ENCODE measurements at places on chromosomes 2 and 18. TPM values are rescaled to one million over a fixed set of nuclear protein-coding genes. Genes with fewer than 3 reads are reported as not detected.

DNA sequence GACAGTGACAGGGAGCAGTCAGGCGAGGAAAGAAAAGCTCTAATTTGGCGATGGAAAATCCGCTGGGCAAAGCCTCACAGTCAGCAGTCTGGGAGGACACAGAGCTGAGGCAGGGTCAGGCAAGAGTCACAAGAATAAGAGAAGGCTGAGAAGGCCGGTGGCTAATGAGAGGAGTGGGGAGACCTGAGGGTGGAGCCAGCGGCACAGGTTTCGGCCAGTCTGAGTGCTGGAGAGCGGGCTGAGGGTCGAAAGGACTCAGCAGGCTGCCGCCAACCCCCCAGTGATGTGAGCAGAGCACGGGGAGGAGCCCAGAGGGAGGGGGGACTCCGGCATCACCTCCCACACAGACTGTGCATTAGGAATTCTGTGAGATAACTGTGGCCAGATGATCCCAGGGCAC is 500.6 kb upstream of the MYT1L start:
- no peak for DNase-seq

DNA sequence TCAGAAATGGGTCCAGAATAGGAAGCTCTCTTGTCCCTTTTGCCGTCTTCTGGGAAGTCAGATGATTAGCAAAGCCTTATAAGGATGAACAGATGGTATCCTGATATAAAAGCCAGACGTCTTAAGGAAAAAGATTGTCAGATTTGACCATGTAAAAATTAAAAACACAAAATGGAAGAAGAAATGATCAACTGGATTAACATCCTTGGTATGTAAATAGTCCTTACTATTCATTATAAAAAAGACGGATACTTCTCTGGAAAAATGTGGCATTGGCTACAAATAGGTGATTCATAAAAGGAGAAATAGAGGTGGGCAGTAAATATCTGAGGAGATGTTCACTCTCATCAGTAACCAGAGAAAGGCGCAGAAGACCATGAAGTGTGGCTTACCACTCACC is 33.7 kb upstream of the SCLY start:
- no peak for DNase-seq

DNA sequence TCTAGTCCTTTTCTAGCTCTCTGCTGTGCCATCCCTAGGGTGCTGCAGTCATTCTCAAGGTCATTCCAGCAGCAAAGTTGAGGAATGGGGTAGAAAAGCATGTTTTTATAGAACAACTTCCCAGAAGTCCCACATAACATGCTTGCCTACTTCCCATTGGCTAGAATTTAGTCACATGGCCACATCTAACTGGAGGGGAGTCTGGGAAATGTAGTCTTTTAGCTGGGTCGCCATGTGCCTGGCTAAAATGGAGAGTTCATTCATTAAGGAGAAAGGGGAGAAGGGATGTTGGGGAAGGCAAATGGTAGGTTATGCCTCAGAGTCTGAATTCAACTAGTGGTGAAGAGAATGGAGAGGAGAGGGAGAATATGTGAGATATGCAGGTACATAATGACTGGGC is 85.7 kb downstream of the SLC4A3 start:
- DNase-seq = no peak

DYNAP gene
- not detected for total RNA-seq

- DNase-seq = no peak
Observed at GRCh38 chr18:24369426-24369825, 28.2 kb downstream of the OSBPL1A start.

- no peak for DNase-seq
Observed at GRCh38 chr2:175401956-175402469, 220.5 kb upstream of the ATP5MC3 start.

LOXHD1 gene
- total RNA-seq = 0.12 TPM

- DNase-seq = no peak
Observed at GRCh38 chr2:151983221-151983620, 115.6 kb downstream of the CACNB4 start.

- DNase-seq = no peak
Observed at GRCh38 chr2:155547571-155547970, 785.0 kb downstream of the NR4A2 start.

GRCh38 chr2:68901199-68901514 is 30.0 kb upstream of the BMP10 start:
- DNase-seq = no peak

GRCh38 chr2:129058981-129059380 is 740.3 kb upstream of the HS6ST1 start:
- no peak for DNase-seq

RAPGEF4 gene
- total RNA-seq = 0.72 TPM

SRBD1 gene
- total RNA-seq = 19.1 TPM

GPR45 gene
- total RNA-seq = not detected

COL5A2 gene
- total RNA-seq = 3.3 TPM

DNA sequence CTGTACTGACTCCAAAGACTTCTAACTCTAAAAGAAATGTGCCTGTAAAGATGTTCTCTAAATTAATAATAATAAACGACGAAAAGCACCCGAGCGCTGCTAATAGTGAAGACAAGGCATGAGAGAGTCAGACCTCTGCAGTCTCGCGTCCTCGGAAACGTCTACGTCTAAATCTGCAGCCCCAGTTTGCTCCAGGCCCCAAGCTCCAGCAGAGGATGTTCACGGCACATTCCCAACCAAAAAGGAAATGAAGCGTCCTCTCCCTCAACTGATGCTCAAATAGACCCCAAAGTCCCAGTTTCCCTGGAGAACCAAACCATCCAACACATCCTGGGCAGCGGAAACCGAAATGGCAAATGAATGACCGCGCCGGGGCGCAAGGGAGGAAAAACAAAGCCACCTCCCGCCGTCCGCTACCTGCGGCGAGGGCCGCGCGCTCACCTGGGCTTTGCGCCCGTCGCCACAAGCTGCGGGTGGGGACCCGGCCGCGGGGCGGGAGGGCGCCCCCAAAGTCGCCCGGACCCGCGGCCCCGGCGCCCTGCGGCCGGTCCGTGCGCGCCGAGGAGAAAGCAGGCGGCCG is 47.1 kb upstream of the CCDC150 start:
- no peak for DNase-seq

- no peak for DNase-seq
Observed at GRCh38 chr2:42029171-42029570, 18.6 kb upstream of the PKDCC start.

GRCh38 chr2:295090-295489 is 7.2 kb upstream of the ALKAL2 start:
- DNase-seq = no peak

- DNase-seq = peak; percentile 55
Observed at GRCh38 chr2:8677646-8678592, 3.9 kb upstream of the ID2 start.

HSPD1 gene
- total RNA-seq = 1,376 TPM

GRCh38 chr2:86464652-86465051 is 23.5 kb downstream of the KDM3A start:
- no peak for DNase-seq

IGFBP5 gene
- total RNA-seq = not detected

RAX gene
- not detected for total RNA-seq

IGFBP2 gene
- total RNA-seq = 38.2 TPM

DNA sequence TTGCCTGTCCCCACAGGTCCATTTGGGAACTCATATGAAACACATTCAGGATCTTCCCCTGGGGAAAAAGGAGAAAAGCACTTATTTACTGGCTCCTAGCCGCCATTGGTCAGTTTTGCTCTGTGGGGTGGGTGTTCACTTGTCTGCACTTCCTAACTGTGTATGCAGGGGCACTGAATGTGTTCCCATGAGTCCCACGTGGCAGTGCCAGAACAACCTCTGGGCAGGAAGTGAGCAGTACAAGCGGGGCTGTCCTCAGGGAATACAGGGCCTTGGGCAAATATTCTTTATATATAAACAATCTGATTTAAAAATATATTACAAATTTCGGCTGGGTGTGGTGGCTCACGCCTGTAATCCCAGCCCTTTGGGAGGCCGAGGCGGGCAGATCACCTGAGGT is 21.8 kb upstream of the CTIF start:
- DNase-seq = no peak

GRCh38 chr2:46320141-46320567 is 22.9 kb downstream of the EPAS1 start:
- no peak for DNase-seq

- DNase-seq = no peak
Observed at GRCh38 chr18:66328296-66328878, 275.5 kb downstream of the CDH19 start.

GRCh38 chr2:236673823-236674185 is 104.2 kb downstream of the ACKR3 start:
- no peak for DNase-seq

TUBB8B gene
- not detected for total RNA-seq

DNA sequence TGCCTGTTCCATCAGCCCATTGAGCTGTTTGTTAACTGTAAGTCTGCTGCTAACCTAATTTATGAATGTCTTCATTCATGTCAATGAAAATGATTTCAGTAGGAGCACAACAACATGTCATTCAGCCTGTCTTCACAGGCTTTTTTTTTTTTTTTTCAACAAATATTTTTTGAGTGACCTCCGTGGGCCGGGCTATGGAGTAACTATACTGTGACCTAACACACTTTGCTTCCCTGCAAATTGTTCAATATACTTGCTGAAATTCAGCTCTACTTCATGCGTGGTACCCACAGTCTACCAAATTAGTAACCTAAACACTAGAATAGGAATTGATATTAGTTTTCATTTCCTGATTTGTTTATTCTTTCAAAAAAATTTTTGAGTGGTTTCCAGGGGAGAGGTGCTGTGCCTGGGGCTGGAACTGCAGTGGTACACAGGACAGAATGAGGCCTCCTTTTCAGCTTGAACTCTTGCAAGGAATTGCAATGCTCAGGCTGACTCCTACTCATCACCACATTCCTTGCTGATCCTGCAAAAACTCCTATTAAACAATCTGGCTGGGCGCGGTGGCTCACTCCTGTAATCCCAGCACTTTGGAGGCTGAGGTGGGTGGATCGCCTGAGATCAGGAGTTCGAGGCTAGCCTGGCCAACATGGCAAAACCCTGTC is 87.1 kb downstream of the CDH20 start:
- DNase-seq = no peak

GRCh38 chr2:234674781-234675201 is 177.9 kb upstream of the ARL4C start:
- DNase-seq = no peak
